Stimulated activated CD4-positive, alpha-beta T cell treated with anti-CD3 and anti-CD28 coated beads, Interleukin-15, amount 100 ng/mL, for 48 hours (primary cell): ENCODE measurements at places on chromosomes 6 and 20.
A peak's percentile ranks its signal among the peaks of the same experiment; 100 is the strongest.

GRCh38 chr20:63941282-63942081 lies 14.7 kb downstream of the UCKL1 start:
- DNase-seq = peak; percentile 73

- DNase-seq = no peak
Observed at GRCh38 chr6:168619560-168620314, 178.8 kb downstream of the SMOC2 start.

GRCh38 chr20:16064989-16065707 lies 508.1 kb downstream of the KIF16B start:
- no peak for DNase-seq

DNA sequence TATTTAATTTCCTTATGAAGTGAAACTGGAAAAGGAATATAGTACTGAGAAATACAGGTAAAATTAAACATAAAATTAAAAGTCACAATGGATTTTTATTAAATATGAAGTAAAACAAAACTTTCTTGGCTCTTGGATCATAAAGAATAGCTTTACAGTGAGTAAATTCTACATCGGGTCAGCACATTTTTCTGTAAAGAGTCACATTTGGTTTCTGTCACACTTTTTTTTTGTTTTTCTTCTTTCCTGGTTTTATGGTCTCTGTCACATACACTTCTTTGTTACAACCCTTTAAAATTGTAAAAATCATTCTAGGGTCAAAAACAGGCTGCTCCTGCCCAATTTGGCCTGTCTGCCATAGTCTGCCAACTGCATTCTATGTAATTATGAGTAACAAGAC lies 254.4 kb upstream of the POU3F2 start:
- no peak for DNase-seq

GRCh38 chr20:13425381-13426135 lies 204.5 kb downstream of the ISM1 start:
- no peak for DNase-seq

GRCh38 chr6:2976060-2976459 lies 4.7 kb upstream of the SERPINB6 start:
- DNase-seq = no peak

DNA sequence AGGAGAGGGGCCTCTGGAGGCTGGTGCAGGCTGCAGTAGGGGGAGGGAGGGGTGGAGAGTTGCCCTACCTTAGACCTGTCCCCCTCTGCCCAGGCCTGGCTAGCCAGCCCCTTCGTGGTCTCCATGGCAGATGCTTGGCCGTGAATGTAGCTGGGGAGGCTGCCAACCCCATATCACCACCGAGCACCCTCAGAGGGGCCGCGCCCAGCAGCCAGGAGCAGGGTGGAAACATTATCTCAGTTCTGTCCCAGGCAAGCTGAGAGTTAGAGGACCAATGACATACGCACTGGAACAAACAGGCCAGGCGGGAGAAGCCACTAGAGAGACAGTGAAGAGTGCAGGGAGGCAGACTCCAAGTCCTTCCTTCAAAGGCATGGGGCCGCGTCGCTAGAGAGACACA lies 66.5 kb downstream of the LRFN2 start:
- no peak for DNase-seq

DNA sequence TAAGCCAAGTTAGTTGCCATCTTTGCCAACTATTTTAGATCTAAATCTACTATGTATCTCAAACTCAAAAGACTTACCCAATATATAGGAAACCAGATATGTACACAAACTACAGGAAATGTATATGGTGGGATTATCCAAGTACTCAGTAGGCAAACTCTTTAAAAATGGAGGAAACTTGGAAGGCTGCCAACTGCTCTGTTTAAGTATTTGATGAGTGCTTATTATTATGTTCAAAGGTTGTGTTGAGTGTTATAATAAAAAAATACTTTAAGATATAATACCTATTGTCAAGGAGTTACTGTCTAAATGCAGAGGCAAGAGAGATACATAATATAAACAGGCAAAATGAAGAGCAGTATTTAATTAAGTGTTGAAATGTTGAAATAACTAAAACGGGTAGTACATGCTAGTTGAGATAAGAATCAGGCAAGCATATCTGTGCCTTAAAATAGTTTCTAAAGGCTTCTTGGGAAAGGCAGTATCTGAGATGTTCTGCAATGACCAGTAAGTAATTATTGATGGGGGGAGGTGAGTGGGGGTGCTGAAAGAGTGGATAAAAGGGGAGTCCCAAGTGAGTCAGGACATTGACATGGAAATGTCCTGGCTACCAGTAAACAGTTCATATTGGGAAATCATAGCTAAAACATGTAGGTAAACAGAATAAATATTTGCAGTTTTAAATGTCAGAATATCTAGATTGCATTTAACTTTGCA lies 6.5 kb upstream of the DST start:
- no peak for DNase-seq

- no peak for DNase-seq
Observed at GRCh38 chr6:17585766-17586490, 14.2 kb upstream of the FAM8A1 start.

- DNase-seq = no peak
Observed at GRCh38 chr6:44624226-44624625, 236.7 kb downstream of the CDC5L start.

DNA sequence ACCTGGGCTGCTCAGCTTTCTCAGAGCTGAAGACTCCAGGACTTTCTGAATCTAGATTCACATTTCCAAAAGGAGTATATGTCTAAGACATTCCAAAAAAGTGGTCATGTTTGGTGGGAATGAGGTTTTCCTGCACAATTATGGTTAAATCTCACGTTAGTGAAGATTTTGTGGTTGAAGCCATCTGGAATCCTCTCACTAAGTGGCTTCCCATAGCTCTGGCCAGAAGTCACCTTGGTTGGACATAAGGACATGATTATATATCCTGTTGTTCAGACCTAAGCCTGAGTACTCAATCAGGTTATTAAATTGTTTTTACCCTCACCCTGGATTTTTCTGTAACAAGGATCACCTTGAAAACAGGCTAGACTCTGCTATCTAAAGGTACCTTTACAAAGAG lies 176.1 kb upstream of the PLN start:
- DNase-seq = no peak

- no peak for DNase-seq
Observed at GRCh38 chr6:39273406-39273821, 40.8 kb downstream of the KCNK17 start.

- no peak for DNase-seq
Observed at GRCh38 chr6:13870214-13870830, 54.4 kb upstream of the RNF182 start.

DNA sequence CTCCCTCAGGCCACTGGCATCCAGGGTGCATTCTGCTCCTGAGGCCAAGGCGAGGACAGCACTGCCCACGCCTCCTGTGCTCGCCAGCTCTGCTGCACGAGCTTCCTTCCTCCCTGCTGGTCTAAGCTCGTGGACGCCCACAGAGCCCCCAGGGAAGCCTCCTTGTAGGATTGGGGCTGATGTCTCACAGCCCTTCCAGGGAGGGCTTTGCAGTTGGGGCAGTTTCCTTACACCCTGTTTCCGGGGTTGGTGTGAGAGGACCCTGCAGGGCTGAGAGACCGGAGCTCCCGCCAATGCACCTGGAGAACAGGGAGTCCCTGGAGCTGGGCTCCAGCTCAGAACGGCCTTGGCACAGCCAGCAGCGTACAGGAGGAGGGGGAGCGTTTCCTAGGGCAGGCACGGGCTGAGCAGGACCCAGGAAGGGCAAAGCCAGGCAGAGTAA lies 172.4 kb upstream of the PDE10A start:
- no peak for DNase-seq

GRCh38 chr6:64812138-64812537 lies 894.9 kb downstream of the EYS start:
- no peak for DNase-seq

- no peak for DNase-seq
Observed at GRCh38 chr6:52634211-52634610, 36.7 kb upstream of the TMEM14A start.

DNA sequence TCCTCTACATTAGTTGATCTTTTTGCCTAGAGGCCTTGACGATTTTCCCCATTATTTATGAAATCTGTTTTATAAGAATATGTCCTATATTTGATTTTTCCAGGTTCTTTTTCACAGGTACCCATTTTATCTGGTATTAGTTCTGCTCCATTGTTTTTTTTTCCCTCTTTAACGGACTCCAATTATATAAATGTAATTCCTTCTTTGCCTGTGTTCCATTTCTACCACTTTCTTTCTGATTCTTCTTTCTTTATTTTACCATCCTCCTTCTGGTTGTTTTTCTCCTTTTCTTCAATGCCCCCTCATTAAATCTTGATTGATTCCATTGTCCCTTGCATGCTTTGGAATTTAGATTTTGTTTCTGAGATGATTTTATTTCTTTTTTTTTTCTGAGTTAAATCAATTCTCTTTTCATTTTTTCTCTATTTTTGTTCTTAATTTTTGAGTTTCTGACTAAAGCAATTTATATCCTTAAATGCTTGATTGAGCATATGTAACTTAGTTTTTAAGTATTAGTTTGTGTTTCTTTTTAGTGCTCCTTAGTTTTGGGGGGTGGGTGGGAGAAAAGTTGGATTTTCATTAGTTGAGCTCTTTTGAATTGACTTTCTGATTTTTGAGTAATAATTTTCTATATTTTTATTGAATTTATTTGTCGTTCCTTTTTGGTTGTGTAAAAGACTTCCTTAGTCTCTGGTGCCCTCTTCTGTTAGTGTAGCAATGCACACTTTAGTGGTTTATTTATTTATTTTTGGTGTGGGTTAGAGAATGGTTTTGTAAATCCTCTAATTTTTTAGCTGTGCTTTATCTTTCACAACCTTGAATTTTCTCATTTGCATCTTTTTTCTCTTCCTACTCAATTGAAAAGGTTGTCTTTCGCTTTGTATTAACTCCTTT lies 140.8 kb downstream of the FARS2 start:
- no peak for DNase-seq

DNA sequence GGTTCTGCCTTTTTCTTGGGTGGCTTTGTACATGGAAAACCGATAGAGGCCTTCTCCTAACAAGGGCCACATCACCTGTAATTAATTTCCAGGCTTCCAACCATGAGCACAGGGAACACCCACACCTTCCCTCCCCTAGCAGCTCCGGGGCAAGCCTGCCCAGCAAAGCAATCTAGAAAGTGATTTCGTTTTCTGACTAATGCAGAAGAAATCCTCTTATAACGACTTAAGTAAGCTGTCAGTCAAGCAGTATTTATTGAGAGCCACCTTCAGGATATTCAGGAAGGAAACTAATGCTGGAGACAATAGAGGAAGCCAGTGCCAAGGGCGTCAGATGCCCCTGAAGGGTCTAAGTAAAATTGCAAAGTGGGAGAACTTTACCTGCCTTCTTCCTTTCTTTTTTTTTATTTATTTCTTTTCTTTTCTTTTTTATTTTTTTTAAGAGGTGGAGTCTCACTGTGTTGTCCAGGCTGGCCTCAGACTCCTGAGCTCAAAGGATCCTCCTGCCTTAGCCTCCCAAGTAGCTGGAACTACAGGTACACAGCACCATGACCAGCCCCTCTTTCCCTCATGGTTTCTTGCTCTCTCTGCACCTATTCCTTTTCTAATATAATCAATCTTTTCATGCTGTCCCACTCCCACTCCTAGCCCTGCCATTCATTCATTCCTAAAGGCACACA lies 67.5 kb upstream of the MBOAT1 start:
- DNase-seq = no peak

- DNase-seq = no peak
Observed at GRCh38 chr6:17709476-17709875, 2.8 kb upstream of the NUP153 start.

GRCh38 chr20:19620446-19620845 lies 137.6 kb upstream of the RIN2 start:
- DNase-seq = no peak

DNA sequence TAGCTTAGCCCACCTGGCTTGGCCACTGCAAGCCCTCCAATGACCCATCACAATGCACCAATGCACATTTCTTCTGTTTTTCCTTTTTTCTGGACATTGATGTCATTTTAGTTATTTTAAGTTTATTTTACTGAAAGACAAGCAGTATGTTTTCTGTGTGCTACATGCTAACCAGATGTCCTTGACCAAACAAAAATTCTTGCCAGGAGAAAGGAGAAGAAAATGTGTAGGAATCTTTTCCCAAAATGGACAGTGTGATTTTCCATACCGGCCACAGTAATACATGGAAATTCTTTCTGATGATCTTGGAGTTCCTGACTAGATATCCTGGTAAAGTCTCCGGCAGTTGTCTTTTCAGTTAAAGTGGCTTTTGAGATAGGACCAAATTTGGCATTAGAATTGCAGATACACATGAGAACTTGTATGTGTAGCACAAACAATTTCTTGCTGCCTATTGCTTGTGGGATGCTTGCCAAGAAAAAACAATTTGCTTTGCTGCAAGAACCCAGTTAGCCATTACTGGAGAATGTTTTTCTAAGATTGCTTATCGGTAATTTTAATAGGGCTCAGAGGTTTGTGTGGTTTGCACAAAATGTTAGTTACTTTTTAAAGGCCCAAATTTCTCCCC lies 696.5 kb upstream of the CITED2 start:
- DNase-seq = no peak
